Calu3 (cell line): ENCODE measurements at places on chromosomes 2 and 18.

GRCh38 chr2:120592084-120592483 is 143.6 kb upstream of the GLI2 start:
- no peak overlapping the region for H3K27ac ChIP-seq
- H3K4me3 ChIP-seq: no peak overlapping the region
- H3K4me1 ChIP-seq: peaks cover 7% of the 10 kb centered on the region
- no peaks in the 10 kb centered on the region for H3K36me3 ChIP-seq
- no peak for DNase-seq

DNA sequence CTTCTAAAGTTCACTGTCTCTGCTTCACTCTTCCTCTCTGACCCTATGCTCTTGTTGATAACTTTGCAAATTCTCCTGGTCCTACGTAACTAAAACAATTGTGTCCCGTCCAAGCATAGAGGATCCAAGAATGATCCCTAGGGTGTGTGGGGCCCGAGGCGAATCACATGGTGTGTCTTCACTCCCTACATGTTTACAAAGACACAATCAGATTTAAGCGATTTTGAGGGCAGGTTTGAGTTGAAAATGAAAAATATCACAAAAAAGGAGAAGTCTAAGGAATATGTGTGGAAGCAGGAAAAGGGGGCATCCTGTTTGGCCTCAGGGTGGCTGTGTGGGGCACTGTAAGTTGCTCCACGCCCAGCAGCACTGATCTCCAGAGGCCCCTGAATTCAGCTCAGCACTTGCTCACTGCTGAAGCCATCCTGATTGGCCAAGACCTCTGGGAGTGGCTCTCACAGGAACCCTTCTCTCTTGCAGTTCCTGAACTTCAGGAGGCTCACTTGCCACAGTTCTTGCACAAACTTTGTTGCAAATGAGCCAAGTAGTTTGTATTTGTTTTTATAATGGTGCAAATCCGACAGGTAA is 363.6 kb downstream of the ZNF521 start:
- H3K4me3 ChIP-seq: no peak overlapping the region
- H3K27ac ChIP-seq: no peak overlapping the region
- no peaks in the 10 kb centered on the region for H3K4me1 ChIP-seq
- no peak for DNase-seq

GRCh38 chr2:69619725-69620124 is 23.8 kb downstream of the AAK1 start:
- H3K4me3 ChIP-seq: no peak overlapping the region
- no peak overlapping the region for H3K27ac ChIP-seq
- peaks cover 7% of the 10 kb centered on the region for H3K36me3 ChIP-seq
- peaks cover 11% of the 10 kb centered on the region for H3K4me1 ChIP-seq
- no peaks in the 10 kb centered on the region for H3K27me3 ChIP-seq
- no peak for DNase-seq

DNA sequence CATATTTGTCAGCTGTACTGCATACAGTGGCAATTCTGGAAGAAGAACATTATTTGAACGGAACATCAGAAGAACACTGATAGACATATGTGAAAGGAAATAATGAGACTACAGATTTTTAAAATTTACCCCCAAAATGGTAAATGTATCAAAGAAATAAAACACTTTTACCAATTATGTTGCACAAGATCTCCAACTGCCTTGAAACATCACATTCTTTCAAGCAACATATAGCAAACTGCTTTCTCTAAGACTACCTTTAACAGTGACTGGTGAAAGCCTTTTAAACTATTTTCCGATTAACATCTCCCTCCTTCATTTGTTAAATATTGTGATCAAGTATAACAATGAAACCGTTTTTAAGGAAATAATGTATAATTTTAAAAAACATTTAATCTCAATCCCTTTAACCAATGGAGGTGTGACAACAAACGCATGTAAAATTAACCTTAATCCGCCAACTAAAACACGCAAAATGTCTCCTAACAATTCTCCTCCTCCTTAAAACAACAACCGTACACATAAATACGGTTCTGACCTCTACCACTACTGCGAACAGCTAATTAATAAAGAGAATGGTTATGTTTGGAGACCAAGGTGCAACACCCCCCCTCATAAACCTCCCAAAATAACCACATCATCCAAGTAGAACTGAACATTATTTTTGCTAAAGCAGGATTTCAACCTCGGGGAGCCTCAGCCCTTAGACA is 2.4 kb downstream of the FBXO11 start:
- DNase-seq: no peak
- peaks cover 8% of the 10 kb centered on the region for H3K4me1 ChIP-seq
- peaks cover 42% of the 10 kb centered on the region for H3K36me3 ChIP-seq
- H3K27me3 ChIP-seq: no peaks in the 10 kb centered on the region
- H3K27ac ChIP-seq: peak overlapping the region; percentile 92
- H3K4me3 ChIP-seq: peak overlapping the region; percentile 96

DNA sequence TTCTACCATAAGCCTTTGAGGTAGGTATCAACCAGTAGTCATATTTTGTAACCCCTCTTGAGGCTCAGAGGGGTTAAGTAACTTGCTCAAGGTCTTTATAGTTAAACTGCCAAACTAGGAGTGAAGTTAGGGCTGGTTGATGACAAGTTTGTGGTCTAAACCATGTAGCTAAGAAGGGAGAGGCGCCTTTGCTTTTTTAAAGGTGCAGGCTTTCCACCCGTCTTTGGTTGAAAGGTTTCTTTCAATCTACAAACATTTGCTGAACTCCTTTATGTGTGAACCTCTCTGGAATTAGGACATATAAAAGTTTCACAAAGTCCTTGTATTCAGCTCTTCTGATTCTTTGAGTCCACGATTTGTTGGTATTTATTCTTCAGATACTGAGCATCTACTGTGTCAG is 2.4 kb upstream of the MTA3 start:
- H3K36me3 ChIP-seq: peaks cover 39% of the 10 kb centered on the region
- peaks cover 51% of the 10 kb centered on the region for H3K4me1 ChIP-seq
- no peak for DNase-seq

GRCh38 chr2:15115776-15116175 is 445.4 kb downstream of the NBAS start:
- H3K4me1 ChIP-seq: no peaks in the 10 kb centered on the region
- H3K4me3 ChIP-seq: no peak overlapping the region
- DNase-seq: no peak
- no peaks in the 10 kb centered on the region for H3K27me3 ChIP-seq
- H3K27ac ChIP-seq: no peak overlapping the region

DNA sequence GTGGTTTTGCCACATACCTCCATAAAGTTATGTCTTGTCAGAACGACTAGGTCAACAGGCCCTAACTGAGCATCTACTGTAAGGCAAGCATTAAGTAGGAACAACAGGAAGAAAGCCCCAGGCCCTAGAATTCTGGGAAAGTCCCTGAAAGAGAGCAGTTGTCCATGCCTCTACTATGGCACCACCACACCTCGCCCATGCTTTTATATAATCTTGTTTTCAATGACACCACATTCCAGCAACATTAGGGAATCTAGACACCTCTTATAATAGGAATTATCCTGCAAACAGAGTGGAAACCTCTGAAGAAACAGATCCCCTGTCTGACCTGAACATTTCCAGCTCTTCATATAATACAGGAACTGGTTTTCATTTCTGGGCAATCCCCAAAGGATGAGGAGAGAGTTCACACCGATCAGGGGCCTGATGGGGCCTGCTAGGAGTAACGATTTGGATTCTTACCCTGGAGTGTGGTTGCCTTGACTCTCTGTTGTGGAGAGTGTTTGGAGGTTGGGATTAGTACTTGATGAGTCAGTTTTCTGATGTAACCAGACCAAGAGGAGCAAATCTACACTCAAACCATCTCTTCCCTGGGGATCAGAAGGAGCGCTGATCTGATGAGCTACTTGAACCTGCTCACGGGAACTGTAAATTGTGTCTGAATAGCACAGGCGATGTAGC is 31.9 kb upstream of the CEP68 start:
- no peaks in the 10 kb centered on the region for H3K27me3 ChIP-seq
- H3K4me3 ChIP-seq: no peak overlapping the region
- H3K4me1 ChIP-seq: peaks cover 8% of the 10 kb centered on the region
- DNase-seq: no peak
- H3K27ac ChIP-seq: no peak overlapping the region

- H3K27ac ChIP-seq: no peak overlapping the region
- peaks cover 5% of the 10 kb centered on the region for H3K36me3 ChIP-seq
- H3K4me1 ChIP-seq: no peaks in the 10 kb centered on the region
- no peak overlapping the region for H3K4me3 ChIP-seq
These were observed 286.2 kb upstream of the EPAS1 start for GRCh38 chr2:46010925-46011490.

- H3K27me3 ChIP-seq: no peaks in the 10 kb centered on the region
- H3K4me3 ChIP-seq: no peak overlapping the region
- H3K27ac ChIP-seq: no peak overlapping the region
- H3K4me1 ChIP-seq: peaks cover 29% of the 10 kb centered on the region
These were observed 129.2 kb downstream of the RBMS1 start for GRCh38 chr2:160364364-160364763.

DNA sequence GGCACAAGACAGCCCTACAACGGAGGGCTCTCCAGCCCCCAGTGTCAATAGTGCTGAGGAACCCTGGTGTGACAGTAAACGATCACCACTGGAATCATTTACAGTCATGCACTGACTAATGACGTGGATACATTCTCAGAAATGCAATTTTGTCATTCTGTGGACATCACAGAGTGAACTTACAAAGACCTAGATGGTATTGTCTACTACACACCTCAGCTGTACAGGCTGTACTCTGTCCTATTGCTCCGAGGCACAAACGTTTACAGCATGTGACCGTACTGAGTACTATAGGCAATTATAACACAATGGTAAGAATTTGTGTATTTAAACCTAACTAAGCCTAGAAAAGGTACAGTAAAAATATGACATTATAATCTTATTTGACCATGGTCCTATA is 67.2 kb downstream of the CD8B2 start:
- H3K4me1 ChIP-seq: peaks cover 2% of the 10 kb centered on the region
- DNase-seq: no peak
- no peak overlapping the region for H3K27ac ChIP-seq
- H3K4me3 ChIP-seq: no peak overlapping the region
- no peaks in the 10 kb centered on the region for H3K36me3 ChIP-seq

- H3K4me3 ChIP-seq: no peak overlapping the region
- H3K27me3 ChIP-seq: no peaks in the 10 kb centered on the region
- DNase-seq: no peak
These were observed 29.2 kb downstream of the NOSTRIN start for GRCh38 chr2:168831662-168832061.

DNA sequence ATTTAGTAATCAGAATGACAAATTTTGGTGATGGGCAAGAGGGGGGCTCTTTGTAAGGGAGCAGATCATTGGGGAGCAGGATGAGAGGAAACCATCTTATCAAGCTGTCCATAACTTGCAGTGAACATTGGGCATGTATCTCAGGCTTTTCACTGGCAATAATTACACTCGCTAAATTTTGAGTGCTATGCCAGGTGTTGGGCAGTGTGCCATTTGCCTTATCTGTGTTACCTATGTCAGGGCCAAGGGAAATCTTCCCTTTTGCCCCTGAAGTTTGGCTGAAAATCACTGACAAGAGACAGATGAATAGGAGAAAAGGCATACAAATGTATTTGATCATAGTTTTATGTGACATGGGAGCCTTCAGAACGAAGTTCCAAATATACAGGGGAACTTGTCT is 39.0 kb downstream of the NOSTRIN start:
- no peaks in the 10 kb centered on the region for H3K27me3 ChIP-seq
- H3K4me1 ChIP-seq: peaks cover 3% of the 10 kb centered on the region
- DNase-seq: no peak
- H3K4me3 ChIP-seq: no peak overlapping the region
- no peaks in the 10 kb centered on the region for H3K36me3 ChIP-seq
- H3K27ac ChIP-seq: no peak overlapping the region

GRCh38 chr2:80378-80777 is 34.1 kb upstream of the FAM110C start:
- H3K4me1 ChIP-seq: no peaks in the 10 kb centered on the region
- H3K4me3 ChIP-seq: no peak overlapping the region
- H3K27ac ChIP-seq: no peak overlapping the region
- no peaks in the 10 kb centered on the region for H3K36me3 ChIP-seq
- no peaks in the 10 kb centered on the region for H3K27me3 ChIP-seq

- no peak for DNase-seq
- H3K27ac ChIP-seq: no peak overlapping the region
- no peak overlapping the region for H3K4me3 ChIP-seq
- H3K36me3 ChIP-seq: no peaks in the 10 kb centered on the region
- no peaks in the 10 kb centered on the region for H3K4me1 ChIP-seq
- no peaks in the 10 kb centered on the region for H3K27me3 ChIP-seq
These were observed 51.4 kb downstream of the CRACDL start for GRCh38 chr2:98884658-98885057.

DNA sequence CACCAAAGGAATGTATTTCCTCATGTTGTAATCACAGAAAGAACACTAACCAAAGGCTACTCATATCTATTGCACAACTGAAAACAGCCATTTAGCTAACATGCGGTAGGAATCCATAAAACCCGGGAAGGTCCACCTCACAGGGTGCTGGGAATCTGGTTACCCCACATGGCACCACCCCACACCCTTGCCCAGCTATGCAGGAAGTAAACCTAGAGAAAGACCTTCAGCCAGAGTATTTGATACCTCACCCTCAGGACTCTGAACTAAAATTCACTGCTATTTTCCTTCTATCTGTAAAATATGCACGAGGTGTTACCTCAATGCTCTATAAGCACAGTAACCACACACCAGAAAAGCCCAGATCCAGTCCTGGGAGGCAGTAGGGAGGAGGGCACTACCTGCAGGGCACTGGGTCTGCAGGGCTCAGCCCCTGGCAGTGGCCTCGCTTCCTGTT is 45.8 kb downstream of the PTPN2 start:
- peaks cover 60% of the 10 kb centered on the region for H3K4me1 ChIP-seq
- peak overlapping the region; percentile 58 for H3K4me3 ChIP-seq
- DNase-seq: peak; percentile 93
- H3K27ac ChIP-seq: peak overlapping the region; percentile 42
- no peaks in the 10 kb centered on the region for H3K27me3 ChIP-seq
- peaks cover 55% of the 10 kb centered on the region for H3K36me3 ChIP-seq

GRCh38 chr2:238927746-238928519 is 80.0 kb downstream of the TWIST2 start:
- H3K4me3 ChIP-seq: no peak overlapping the region
- H3K27ac ChIP-seq: no peak overlapping the region
- H3K36me3 ChIP-seq: no peaks in the 10 kb centered on the region

GRCh38 chr2:104836841-104837240 is 17.1 kb upstream of the POU3F3 start:
- no peak for DNase-seq
- no peak overlapping the region for H3K4me3 ChIP-seq
- no peaks in the 10 kb centered on the region for H3K36me3 ChIP-seq
- peaks cover 8% of the 10 kb centered on the region for H3K27me3 ChIP-seq
- H3K27ac ChIP-seq: no peak overlapping the region

GRCh38 chr2:195477248-195477995 is 179.6 kb upstream of the SLC39A10 start:
- H3K36me3 ChIP-seq: no peaks in the 10 kb centered on the region
- no peak overlapping the region for H3K4me3 ChIP-seq
- no peak overlapping the region for H3K27ac ChIP-seq
- no peak for DNase-seq
- peaks cover 13% of the 10 kb centered on the region for H3K4me1 ChIP-seq
- no peaks in the 10 kb centered on the region for H3K27me3 ChIP-seq

- no peaks in the 10 kb centered on the region for H3K36me3 ChIP-seq
- H3K27ac ChIP-seq: peak overlapping the region; percentile 96
- H3K27me3 ChIP-seq: no peaks in the 10 kb centered on the region
- DNase-seq: peak; percentile 27
- H3K4me3 ChIP-seq: peak overlapping the region; percentile 35
- peaks cover 60% of the 10 kb centered on the region for H3K4me1 ChIP-seq
These were observed 142.9 kb upstream of the NDUFV2 start for GRCh38 chr18:8959551-8960135.

- peaks cover 10% of the 10 kb centered on the region for H3K4me1 ChIP-seq
- H3K36me3 ChIP-seq: no peaks in the 10 kb centered on the region
- no peaks in the 10 kb centered on the region for H3K27me3 ChIP-seq
- H3K4me3 ChIP-seq: no peak overlapping the region
These were observed 447.0 kb upstream of the TCF4 start for GRCh38 chr18:56034949-56035348.
